Lung microvascular endothelial cell (primary cell): ENCODE measurements at places on chromosomes 3 and 15.
A peak's percentile ranks its signal among the peaks of the same experiment; 100 is the strongest.

GRCh38 chr3:133830071-133830470, 24.5 kb downstream of the SRPRB start:
- no peak for DNase-seq

DNA sequence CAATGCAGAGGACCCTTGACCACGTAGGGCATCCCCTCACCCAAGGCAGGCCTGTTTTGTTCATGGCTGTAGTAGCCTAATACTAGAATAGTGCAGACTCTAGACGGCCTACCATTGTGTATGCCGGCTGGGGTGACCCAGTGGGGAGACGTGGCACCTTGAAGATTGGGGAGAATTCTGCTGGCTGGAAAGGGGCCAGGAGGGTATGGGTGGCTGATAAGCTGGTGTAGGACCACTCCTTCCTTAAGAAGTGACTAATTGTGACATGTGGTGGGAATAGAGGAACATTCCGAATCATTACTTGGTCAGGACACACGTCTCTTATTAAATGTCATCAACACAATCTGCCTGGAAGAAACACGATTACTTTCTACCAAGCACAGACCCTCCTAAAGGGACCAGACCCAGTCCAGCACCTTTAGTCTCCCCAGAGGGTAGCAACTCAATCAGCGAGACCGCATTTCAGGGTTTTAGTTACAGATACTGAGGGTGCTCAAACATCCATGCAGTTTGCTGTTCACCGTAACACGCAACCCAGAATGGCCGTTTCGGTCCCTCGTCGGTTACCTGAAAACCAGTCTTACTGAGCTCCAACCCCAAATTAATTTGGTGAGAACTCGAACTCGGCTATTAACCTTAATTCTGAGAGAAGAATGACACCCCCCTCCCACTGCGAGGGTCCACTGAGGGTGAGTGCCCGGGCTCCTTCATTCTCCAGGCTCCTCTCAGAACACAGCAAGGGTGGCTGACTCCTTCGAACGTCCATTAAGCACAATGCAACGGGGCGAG, 1.6 kb upstream of the KLF13 start:
- DNase-seq = no peak

DNA sequence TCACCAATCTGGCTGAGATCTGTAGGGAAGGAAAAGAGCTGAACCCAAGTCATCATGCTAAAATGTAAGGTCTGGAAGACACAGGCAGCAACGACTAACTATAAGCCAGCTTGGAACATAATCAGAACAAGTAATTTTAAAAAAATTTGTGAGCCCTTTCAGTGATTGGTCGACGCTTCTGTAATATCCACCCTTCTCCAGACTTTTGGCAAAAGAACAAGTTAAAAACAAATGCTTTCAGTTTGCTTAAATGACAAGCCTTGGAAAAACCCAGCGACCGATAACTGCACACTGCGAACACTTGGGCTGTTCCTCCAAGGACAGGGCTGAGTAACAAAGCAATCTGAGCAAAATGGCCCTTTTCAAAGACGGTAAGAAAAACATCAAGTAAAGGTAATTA, 49.6 kb downstream of the PCSK6 start:
- DNase-seq = no peak

DNA sequence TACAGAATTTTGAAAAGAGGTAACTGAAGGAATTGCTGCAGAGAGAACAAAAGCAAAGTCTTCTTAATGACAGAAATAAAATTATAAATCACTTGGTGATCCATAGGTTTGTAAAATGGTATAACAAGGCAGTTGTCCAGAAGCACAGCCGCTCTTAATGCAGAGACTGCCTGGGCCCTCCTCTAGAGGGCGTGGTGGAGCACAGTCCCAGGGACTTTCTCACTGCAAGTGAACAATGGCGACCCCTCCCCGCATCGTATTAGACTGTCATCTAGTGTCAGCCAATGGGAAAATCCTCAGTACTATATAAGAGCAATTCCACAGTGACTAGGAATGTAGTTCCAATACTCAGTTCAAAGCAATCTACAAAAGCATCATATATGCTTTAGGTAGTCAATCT, 26.4 kb upstream of the ZBED2 start:
- no peak for DNase-seq

DNA sequence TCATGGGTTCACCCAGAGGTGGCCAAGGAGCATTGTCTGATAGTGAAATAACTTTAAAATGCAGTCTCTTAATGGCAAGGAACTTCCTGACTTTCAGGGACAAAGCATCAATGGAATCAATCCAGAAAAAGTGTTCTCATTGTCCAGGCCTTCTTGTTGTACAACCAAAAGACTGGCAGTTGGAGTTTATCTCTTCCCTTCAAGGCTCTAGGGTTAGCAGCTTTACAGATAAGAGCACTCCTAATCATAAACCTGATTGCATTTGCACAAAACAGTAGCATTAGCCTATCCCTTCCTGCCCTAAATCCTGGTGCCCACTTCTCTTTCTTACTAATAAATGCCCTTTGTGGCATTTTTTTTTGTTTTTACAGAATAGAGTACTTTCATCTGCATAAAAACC, 43.3 kb upstream of the VIPR1 start:
- DNase-seq = no peak

DNA sequence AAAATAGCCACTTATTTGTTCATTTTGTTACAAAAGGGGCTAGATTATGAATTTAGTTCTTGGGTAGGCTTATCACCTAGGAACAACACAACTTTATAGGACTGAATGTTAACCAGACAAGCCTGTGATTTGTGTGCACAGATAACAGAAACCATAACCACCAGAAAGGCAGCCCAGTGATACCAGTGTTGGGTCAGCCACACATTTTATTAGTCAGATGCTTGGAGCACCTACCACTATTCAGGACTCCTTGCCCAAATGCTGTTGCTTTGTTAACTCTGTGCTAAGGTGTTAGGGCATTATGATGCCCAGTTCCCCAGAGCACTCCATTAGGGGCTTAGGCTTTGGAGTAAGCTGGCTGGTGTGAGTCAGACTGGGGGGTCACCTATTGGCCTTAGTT, 22.5 kb downstream of the PLCL2 start:
- peak; percentile 24 for DNase-seq

DNA sequence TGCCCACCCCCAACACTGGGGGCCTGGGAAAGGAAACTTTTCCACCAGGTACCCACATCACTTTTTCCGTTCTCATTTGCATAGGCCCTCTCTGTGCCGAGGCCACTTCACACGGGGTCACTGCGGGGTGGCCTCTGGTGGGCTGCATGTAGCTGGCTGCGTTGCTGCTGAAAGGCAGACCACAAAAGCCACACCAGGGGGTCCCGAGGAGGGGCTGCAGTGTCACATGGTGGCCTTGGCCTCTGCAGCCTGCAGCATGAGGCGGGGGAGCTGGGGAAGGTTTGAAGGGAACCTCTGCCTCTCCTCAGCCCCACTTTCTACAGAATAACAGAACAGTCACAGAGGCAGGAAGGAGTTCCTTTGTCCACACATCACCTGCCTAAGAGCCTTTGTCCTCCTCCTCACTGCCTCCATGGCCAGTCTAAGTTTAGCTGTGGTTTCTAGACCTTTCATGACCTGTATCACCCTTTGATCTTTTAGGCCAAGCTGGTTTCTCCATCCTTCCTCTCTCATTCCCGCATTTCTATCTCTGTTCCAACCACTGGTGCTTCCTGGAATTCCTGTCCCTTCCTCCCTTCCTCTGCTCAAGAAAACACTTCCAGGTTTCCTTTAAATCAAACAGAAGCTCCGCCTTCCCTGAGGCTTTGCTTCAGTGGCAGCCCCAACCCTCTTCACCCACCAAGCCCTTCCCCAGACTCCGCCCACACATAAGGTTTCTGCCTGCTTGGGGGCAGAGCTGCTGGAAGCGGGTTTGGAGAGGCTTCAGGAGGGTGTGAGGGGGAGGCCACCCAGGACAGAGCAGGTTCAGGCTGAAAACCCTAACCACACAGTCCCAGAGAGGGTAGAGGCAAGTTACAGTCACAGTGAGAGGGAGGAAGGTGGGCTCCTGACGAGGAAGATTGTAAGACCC, 150.7 kb upstream of the TLE3 start:
- DNase-seq = no peak

DNA sequence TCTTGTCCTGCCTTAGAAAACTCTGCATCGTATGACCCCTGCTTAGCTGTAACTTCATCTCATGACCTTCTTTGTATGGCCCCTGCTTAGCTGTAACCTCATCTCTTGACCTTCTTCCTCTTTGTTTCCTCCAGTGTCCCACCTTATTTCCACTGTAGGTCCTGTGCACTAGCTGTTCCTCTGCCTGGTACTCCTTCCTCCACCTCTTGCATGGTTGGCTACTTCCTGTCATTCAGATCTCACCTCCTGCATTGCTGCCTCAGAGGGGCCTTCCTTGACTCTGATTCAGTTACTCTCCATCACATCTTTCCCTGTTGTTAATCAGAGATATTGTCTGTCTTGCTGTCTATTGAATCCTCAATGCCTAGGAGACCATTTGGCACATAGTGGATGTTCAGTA, 63.2 kb downstream of the PDE8A start:
- no peak for DNase-seq

DNA sequence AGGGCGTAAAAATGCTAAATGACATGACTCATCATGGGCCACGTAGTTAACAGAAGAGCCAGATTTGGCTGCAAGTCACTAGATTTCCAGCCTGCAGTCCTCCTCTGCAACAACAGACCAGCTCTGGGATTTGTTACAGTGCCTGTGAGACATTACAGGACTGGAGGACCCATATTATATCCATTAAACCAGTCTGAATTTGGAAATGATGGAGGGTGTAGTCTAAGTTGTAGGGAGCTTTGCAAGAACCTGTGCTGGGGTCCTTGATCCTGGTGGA, 10.8 kb downstream of the ZNF774 start:
- DNase-seq = peak; percentile 81

DNA sequence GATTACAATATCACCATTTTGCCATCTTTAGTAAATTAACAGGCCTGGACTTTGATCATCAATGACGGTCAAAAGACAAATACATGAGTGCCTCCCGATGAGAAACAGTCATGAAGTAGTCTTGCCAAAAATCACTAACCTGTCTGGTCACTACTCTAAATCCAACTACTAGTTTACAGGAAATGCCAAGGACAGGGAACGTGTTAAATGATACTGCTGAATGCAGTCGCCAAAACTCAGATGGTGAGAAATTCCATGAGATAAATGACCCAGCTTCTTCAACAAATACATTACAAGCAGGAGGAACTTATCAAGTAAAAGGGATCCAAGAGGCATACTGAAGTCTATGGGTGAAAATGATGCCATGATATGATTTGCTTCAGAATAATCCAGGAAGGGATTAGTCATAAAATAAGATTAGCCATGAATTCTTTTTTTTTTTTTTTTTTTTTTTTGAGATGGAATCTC, 35.8 kb upstream of the ATP13A3 start:
- peak; percentile 57 for DNase-seq

GRCh38 chr3:129975705-129976048, 1.2 kb downstream of the TRH start:
- DNase-seq = no peak

DNA sequence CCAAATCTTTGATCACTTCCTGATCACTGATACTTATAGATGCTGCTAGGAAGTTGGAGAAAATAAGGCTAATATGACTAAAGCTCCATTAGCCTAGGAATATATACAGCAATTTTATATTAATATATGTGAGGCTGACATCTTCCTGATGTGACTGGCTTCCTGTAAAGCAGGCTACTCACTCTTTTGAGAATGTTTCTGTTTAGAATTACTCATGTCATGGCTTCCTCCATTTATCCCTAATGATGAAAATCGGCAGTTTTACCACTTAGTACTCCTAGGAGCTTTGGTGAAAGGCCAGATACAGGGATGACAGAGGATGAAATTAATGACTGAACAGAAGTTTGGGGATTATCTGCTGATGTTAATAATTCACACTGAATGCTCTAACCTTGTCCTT, 3.9 kb upstream of the MAP1A start:
- DNase-seq = peak; percentile 71

- no peak for DNase-seq
Observed at GRCh38 chr15:27466758-27467157, 495.8 kb downstream of the GABRG3 start.

- DNase-seq = no peak
Observed at GRCh38 chr15:37517191-37517895, 417.0 kb upstream of the MEIS2 start.

- DNase-seq = no peak
Observed at GRCh38 chr15:66878761-66879160, 176.7 kb downstream of the SMAD6 start.

DNA sequence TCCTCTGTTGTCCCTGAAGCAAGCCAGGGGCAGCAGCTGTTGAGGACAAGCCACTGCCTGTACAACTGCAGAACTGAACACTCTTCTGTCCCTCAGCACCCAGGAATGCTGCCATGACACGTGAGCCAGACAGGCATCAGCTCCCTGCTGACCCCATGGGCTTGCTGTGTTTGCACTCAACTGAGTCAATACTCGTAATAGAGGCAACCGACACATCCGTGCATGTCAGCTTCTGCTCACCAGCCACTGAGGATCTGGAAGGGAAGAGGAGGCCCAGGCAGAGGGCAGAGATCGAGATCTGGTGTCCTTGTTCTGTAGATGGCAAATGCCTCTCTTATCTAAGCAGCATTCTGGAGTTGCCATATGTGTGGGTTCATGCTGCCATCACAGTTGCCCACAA, 54.3 kb upstream of the SEC61A1 start:
- no peak for DNase-seq

DNA sequence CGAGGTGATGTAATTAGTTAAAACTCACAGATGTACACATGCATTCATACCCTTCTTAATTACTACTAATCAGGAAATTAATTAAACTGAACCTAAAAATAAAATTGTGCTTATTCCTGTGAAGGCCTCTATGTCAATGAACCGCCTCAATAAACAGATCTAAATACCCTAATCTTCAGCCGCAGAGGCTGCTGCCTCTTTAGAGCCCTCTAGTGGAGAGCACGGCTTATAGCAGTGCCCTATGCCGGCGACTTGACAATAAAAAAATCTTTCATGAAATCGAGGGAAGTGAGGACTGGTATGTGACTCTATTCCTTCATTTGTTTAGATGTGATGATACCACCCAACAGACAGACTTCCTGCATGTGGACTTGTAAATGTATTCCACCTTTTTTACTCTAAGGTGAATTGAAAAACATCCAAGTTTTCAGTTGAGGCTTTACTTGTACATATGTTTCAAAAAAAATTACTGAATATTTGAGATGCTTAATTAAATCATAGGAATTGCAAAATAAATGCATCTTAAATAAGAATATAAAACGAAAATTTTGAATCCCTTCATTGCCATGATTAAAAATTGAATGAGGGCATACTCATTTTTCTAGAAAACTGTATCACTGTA, 8.3 kb upstream of the EPHA3 start:
- DNase-seq = peak; percentile 53

GRCh38 chr3:8457039-8457438, 44.6 kb upstream of the LMCD1 start:
- no peak for DNase-seq

DNA sequence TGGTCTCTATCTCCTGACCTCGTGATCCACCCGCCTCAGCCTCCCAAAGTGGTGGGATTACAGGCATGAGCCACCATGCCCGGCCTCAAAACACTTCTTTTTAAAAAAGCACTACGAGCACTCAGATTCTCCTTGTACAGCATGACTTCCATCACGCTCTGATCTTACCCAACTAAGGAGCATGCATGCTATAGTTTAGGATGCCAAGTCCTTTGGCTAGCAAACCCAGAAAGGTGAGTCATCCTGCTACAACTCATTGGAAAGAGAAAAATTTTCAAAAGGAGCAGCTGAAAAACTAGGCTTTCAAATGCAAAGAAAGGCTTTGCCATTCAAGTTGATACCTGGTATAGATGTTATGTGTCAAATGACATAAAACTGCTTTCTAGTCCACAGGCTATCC, 70.3 kb upstream of the PRICKLE2 start:
- peak; percentile 65 for DNase-seq
